ENCODE measurements at places on chromosomes 16 and 17.

GRCh38 chr17:74307984-74308773 is 17.8 kb upstream of the KIF19 start:
- no peak for DNase-seq

DNA sequence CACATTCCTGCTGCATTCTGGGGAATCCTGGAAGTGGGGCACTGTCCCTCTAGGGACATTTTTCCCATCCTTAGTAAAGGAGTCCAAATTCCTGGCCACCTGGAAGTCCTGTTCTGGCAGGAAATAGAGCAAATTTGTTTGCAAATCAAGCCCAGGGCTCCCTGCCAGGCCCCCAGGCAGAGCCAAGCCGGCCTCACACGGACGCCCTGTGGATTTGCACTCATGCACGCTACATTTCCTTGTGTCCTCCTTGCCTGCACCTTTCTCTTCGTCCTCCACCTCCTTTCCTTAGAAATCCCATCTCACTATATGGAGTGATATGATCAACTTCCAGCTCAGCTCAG is 7.0 kb upstream of the CALB2 start:
- DNase-seq: no peak

GRCh38 chr17:65001409-65002045 is 55.0 kb downstream of the GNA13 start:
- DNase-seq: no peak

- DNase-seq: no peak
Measured at GRCh38 chr17:69192754-69193153, 35.9 kb downstream of the ABCA10 start.

DNA sequence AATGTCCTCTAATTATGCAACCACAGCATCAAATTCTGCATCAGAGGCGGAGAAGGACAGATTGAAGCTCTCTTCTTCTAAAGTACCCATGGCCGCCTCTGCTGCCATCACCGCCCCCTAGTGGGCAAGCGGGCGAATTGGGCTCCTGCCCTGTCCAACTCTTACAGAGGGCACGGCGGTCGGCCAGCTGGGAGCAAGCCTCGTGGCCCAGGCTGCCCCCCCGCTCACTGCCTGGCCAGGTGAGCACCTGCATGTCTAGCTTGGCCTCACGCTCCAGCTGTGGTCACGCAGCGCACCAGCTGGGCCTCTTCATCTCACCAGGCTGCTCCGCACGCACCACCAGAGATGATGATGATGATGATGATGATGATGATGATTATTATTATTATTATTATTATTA is 146.1 kb upstream of the TOM1L1 start:
- no peak for DNase-seq

DNA sequence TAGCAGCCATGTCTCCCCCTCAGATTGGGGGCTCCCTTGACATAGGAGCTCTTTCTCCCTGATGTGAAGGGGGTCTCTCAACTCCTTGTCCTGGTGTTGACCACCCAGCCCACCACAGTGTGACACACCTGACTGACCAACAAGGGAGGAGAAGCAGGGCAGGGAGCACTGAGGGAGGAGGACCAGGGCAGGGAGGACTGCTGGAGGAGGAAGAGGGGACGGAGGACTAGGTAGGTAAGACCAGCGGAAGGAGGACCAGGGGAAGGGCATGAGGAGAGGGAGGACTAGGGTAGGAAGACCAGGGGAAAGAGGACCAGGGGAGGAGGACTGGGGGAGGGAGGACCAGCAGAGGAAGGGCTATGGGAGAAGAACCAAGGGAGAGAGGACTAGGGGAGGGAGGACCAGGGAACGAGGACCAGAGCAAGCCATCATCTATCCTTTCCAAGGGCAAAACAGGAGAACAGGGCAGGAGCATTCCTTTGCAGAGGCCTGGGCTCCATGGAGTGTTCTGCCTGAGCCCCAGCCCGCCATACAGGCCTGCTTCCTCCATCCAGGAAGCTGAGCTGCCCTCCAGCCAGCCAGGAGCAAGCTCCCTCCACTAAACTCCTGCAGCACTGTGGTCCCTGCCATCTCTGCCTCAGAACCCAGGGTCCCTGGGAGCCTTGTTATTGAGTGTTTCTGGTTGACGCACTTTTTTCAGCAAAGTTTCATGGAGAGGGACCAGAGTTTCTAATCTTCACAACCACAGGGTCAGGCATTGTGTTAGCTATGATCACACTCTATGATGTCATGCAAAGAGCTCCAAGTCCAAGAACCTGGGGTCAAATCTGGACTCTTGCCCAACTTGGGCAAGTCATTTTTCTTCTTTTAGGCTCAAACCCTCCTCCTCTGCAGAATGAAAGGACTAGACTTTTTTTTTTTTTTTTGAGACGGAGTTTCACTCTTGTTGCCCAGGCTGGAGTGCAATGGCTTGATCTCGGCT is 15.4 kb upstream of the KRT17 start:
- no peak for DNase-seq

DNA sequence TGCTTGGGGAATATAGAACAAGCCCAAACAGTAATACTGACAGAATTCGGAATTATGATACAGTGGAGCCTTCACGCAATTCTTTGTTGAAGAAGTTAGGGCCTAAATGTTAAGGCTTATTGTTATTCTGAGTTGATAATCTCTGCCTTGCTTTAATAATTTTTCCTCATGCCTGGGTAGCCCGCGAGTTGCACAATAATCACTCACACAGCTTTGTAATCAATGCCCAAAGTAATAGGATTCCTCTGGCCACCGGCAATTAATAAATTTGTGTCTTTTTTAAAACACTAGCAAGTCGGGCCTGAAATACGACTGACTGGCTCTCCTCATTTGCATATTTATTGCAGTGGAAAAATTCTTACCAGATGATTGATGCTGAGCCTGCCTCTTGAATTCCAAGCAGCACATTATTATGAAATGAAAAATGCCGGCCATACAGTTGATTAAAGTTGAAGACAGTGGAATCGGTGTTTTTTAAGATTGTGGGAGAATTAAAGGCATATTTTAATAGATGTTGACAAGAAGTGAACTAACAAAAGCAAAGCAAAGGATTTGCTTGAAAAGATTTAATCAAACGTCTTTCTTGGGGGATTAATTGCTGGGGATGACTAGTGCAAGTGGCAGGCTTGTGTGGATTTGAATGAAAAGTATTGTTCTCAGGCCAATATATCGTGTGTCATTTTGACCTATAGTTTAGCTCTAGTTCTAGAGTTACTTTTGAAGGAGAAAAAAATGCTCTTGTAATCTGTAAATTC is 30.2 kb downstream of the AATF start:
- no peak for DNase-seq

- DNase-seq: no peak
Measured at GRCh38 chr17:376936-377863, 24.6 kb upstream of the RPH3AL start.

- DNase-seq: no peak
Measured at GRCh38 chr16:83609178-83609577, 198.6 kb upstream of the HSBP1 start.

DNA sequence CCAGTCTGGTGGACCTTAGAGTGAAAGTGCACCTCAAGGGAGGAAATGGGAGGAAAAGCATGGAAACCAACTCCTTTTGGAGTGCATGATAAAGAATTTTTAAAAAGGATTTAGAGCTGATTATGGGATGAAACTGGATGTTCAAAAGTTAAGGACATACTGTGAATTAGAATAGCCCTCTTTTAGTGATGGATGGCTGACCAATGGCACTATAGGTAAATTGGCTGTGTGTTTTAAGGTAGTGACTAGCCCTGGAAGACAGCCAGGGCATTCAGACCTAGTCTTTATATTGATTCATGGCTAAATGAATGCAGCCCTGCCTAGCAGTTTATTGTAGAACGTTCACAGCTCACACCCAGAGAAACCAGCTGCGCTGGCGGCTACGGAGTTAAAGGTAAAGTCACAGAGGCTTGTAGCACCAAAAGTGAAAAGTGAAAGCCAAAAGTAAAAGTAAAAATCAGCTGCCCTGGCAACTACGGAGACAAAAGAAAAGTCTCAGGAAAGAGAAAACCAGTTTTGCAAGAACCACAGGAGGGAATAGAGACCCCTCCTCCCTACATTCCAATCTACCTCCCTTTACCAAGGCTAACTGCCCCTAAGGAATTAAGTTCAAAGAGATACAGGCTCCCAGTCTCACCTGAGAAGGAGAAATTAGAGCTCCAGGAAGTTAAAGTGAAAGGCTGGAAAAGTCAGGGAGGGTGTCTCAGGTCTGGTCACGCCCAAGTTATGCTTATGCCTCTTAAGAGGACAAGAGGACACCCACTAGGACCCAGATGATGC is 21.8 kb downstream of the ACSM1 start:
- no peak for DNase-seq

- DNase-seq: no peak
Measured at GRCh38 chr17:3656755-3657587, 11.4 kb downstream of the TAX1BP3 start.

DNA sequence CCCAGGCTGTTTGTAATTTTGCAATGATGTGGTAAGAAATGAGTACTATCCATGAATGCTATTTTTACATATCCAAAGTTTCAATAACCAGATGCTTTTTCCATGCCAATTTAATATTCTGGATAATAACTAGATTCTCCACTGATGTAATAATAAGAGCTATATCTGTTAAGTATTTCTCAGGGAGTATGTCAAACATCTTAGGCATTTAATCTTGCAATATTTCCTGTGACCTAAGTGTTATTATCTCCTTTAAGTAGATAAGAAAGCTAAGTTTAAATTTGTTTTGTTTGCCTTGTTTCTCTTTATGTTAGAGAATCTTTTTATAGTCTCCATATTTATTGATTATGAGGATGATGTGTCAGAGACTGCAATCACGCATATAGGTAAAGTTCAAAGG is 32.3 kb upstream of the HS3ST3A1 start:
- no peak for DNase-seq

GRCh38 chr17:64411999-64412771 is 21.5 kb upstream of the PECAM1 start:
- no peak for DNase-seq

Measured in omental fat pad (tissue), 4 donors.